Inflammatory macrophage treated with lipopolysaccharide for 4 hours (primary cell): ENCODE measurements at places on chromosomes 1 and 21.

DNA sequence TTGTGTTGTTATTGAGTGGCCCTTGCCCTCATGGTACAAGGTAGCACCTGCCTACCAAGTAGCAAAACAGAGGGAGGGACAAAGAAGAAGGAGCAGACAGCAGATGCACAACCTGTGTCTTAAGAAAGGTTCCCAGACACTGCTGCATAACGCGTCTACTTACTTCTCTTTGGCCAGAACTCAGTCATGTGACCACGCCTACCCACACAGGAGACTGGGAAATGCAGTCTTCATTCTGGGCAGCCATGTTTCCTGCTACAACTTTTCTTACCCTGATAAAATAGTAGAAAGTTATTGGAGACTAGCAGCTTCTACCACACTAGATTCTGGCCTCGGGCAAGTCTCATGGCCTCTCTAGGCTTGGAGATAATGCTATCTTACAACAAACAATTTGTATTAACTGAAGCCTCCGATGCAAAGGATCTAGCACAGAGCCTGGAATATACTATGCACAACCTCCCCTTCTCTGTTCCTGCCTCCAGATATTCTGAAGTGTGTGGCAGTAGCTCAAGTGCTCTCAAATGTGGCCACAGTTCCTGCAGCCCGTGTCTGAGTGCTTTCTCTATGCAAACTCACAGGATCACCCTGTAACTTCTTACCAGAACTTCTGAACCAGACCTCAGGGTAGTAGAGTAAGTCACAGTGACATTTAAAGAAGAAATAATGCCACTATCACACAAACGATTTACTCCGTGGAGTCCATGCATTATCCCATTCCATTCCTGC lies 34.1 kb upstream of the BTG2 start:
- peak; percentile 81 for DNase-seq

DNA sequence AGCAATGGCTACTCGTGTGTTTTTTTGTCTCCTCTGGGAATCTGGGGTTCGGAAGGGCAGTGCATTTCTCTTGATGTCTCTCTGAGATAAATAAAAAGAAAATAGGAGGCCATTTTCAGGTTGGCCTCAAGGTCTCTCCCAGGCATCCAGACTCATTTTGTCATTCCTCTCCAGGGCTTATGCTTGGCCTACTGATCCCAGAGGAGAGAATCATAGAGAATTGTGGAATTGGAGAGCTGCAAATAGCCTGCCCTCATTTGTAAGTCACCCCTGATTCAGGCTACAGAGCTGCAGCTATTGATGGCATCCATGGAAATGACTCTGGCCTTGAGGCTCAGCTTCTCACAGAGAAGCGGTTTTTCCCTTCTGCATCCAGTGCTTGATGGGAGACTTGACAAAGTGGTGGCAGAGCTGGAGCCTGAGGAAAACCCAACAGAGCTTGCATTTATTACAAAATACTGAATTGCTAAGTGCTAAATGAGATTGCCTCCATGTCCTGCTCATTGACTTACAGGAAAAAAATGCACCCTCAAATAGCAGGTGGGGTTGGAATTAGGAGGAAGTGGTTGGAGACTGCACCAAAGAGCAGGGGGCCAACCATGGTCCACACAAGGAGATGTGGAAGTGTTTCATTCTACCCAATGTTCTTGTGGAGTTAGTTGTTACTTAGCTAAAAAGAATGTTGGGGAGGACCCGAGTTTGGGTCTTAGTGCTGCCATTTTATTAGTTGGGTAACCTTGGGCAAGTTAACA lies 140.4 kb downstream of the S1PR1 start:
- no peak for DNase-seq

DNA sequence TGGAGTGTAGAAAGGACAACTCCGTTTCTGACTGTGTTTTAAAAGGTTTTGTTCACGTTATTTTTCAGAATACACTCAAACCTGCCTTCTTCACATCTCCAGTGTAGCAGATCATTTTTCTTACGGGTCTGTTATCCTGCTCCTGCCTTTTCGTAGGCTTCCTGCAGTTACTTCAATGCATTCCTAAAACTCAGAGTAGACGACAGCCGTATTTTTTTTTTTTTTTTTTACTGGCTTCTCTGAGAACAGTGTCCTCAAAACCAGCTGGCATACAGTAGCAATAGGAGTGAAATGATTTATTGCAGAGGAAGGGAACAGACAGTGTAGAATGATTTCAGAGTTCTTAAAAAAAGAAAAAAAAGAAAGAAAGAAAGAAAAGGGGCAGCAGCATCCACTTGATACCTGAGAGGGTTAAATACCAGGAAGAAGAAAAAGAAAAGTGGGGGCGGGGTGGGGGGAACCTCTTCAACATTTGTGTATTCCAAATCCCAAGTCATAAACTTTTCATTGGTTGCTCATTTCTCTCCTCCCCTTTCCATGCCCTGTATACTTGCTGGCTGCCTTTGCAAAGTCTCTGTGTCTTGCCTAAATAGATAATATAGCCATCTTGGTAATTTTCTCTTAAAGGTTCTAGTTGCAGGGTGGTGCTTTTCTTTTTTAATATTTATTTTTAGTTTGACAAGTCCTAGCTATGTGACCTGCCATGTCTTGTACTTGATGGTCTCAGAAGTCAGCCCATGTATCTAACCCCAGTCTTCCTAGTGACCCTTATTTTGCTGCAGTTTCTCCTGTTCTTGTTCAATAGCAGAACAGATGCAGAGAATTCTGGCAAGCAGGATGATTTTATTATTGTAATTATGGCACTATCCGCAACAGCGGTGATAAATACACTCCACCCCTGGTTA lies 2.8 kb downstream of the TGFB2 start:
- DNase-seq = no peak

DNA sequence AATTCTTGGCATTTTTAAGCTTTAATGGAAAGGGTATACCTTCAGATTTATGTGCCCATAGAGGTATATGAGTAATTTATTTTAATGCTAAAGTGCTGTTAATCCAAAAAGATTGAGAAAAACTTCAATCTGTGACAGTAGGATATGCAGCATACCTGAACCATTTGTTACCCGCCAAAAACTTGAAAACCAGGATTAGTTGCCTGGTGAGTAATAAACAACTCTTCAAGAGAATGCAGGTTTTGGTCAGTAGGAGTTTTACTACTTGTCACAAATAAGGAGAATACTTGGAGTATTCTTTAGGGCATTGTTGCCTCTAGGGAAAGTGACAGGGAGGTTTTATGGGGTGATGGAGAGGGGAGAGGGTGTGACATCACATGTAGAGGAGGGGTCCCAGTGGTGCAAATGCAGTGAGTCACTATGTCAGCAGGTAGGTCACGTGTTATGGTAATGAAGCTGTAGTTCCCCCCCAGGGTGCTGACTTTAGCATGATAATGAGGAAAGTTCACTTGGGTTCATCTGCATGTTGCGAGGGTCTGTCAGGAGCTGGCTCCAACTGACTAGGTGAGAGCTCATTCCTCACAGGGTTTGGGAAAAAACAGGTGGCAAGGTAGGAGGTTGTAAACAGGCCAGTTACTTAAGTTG lies 23.1 kb downstream of the USP25 start:
- DNase-seq = no peak

- DNase-seq = no peak
Measured at GRCh38 chr1:18145851-18146618, 38.4 kb downstream of the IGSF21 start.

DNA sequence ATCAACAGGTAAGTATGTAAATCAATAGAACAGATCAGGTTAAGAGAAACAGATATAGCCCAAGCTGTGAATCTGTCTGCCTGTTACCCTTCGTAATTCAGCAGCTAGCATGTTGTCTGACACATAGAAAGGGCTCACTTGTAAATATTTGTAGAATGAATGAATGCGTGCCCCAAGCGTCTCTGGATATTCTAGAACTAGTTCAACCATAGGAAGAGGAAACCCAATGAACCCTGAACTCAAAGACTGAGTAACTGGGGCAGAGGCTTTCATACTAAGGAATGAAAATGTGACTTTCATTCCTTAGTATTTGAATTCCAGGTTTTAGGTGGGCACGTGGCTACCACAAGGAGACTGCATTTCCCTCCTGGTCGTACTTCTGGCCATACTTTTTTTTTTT lies 60.1 kb upstream of the SMYD2 start:
- DNase-seq = no peak

GRCh38 chr1:72693376-72693775 lies 411.0 kb upstream of the NEGR1 start:
- no peak for DNase-seq

DNA sequence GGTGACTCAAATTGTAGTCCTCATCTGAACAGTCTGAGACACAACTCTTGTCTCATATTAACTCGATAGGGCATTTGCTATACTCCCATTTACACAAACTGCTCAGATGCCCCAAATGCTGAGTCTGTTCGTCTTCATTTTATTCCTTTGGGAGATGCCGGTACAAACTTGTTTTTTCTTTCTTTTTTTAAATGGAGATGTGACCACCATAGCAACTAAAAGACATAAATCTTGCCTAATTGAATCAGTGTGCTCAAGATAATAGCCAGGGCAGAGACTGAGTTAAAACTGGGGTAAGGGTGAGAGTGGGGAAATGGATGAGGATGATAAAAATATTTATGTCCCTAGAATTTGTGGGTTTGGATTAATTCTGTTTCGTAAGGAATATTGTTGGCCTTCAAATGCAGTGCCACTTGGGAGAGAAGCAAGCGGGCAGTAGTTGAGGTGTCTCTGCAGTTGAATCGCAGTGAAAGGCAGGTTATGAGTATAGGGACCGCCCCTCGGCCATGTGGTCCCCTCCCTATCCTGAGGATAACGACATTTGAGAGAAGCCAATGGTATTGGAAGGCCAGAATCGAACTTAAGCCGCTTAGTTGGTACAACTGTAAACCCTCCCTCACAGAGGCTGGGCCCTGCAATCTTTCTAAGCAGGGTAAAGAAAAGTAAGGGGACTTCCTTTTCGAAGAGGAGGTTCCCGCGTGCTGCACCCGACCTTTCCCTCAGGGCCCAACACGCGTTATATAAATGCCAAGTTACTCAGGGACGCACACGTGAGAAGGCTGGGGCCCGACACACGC lies 859 bp upstream of the LRRC8B start:
- DNase-seq = peak; percentile 22

GRCh38 chr1:107991371-107992066 lies 26.5 kb upstream of the VAV3 start:
- peak; percentile 44 for DNase-seq

- no peak for DNase-seq
Measured at GRCh38 chr1:181608386-181608785, 125.1 kb downstream of the CACNA1E start.

GRCh38 chr1:162590101-162590500 lies 28.6 kb downstream of the UAP1 start:
- DNase-seq = no peak

GRCh38 chr1:211198111-211198510 lies 61.1 kb upstream of the RCOR3 start:
- DNase-seq = no peak

DNA sequence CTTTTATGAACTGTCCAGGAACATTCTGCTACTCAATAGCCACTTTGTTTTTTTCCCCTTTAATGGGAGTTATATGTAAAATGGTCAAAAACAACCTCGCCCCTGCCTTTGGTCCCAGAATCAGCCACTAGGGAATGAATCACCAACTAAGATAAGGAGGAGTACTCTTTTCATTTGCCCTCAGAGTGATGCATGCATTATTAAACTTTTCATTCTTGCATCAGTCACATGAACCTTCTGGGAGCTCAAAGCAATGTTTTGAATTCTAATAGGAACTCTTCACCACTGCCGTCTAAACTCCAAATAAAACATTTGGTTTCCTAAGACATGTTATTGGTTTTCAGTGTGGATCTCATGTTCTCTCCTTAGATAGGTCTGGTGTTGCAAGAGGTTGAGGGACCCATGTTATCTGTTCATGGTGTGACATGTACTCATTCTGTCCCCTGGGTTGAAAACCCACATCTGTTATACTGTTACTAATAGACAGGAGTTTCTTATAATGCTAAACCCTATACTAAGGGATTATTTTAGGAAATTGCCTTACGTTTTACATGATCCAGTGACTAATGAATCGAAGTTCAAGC lies 17.8 kb upstream of the HSD17B7 start:
- DNase-seq = no peak

DNA sequence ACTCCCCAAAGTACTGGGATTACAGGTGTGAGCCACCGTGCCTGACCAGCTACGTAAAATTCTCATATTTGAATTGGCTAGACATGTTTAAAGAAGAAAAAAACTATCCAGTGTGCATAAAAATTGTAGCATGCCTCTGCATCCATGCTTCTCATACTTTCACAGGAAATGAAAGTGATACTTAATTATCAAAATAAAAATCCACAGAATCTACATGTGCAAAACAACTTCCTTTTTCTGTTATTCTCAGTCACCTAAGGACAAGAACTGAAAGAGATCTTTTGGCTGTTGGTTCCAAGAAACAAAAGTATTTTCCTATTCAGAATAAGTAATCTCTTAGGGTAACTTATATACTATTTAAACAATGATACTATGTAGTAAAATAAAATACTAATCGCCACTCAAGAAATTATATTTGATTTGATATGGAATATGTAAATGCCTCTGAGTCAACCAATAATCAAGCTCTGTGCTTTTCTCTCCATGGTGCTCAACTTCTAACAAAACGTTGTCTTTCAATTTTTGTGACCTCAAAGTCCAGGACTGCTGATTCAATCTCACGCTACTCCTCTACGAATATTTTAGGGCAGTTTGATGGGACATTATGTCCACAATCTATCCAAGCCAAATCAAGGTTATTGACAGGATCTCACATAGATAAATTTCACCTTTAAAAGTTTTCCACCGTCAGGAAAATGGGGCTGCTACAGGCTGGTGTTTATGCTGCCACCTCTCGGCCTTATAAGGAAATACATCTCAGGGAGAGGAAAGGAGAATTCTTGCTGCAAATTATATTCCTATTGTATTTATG lies 102.7 kb downstream of the ZNF281 start:
- peak; percentile 83 for DNase-seq

- DNase-seq = no peak
Measured at GRCh38 chr1:228280106-228280901, 72.5 kb downstream of the OBSCN start.

- no peak for DNase-seq
Measured at GRCh38 chr21:38416791-38417190, 81.5 kb downstream of the ERG start.

DNA sequence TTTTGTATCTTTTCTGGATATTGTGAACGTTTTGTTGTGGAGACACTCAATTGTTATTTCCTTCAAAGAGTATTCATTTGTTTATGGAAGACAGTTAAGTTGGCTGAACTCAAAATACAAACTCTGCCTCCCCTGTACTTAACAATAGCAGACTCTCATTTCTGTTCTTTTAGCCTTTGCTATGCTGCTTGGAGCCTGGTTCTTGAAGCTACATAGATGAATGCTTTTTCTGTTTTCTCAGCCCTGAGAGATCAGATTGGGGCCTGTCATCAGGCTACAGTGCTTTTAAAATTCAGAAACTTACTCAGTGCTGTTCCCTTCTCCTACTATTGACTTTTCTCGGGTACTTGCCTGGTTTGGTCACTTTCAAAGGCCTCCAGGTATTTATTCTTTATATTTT lies 215.7 kb upstream of the LYPLAL1 start:
- DNase-seq = no peak

GRCh38 chr1:77910116-77910515 lies 21.7 kb downstream of the NEXN start:
- no peak for DNase-seq

DNA sequence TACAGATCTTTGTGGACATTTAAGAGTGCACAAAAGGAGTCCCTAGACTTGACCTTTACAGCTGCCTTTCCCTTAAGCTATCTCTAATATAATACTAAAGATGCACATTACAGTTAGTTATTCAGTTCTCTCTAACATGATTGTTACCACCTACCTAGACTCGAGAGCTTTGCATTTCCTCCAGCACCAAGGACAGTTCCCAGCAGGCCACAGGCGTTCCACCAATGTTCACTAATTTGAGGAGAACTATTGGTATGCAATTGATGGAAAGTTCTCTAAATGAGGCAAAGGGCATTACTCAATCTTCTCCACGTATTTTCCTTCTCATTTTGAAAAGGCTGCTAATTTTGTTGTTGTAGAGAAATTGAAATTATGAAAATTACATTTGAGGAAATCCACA lies 5.4 kb upstream of the NTNG1 start:
- DNase-seq = no peak
